ENCODE measurements at places on chromosomes 6 and 20.

DNA sequence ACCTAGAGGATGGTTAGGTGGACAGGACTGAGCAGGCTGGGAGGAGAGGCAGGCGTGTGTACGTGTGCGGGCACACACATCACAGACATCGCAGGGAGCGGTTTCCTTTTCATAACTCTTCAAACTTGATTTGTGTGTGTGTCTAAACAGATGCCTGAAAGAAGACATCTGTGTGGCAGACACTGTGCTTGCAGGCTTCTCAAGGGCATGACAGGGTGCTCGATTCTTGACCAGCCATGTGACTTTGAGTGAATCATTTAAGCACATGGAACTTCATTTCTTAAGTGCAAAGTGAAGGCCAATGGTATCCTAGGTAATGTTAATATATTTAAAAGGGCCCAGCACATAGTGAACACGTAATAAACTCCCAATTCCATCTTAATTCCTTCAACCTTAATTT is 186.5 kb downstream of the SCP2D1 start:
- DNase-seq = no peak

DNA sequence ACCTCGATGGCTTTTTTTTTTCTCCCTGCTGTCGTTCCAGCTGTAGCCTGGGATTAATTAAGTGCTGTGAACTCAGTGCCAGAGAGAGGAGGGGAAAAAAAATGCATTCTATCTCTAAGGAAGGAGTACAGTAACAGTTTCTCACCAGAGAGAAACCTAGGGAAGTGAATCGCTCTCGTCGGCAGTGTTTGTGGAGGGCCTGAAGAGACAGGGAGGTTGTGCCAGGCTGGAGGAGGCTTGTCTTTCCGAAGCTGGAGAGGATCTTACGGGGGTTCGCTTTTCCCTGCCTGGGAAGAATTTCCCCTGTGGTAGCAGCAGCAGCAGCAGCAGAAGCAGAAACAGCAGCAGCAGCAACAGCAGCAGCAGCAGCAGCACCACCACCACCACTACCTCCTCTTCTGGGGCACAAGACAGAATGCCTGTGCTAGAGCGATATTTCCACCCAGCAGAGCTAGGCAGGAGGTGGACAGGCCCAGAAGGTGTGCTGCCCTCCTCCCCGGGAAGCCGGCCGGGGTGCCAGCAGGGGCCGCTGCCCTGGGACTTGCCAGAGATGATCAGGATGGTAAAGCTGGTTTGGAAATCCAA is 186.5 kb downstream of the PDE7B start:
- no peak for DNase-seq

GRCh38 chr6:29602564-29603361 is 17.8 kb downstream of the OR2H2 start:
- DNase-seq = peak; percentile 14

- no peak for DNase-seq
Observed at GRCh38 chr6:89707766-89708165, 69.2 kb upstream of the LYRM2 start.

- no peak for DNase-seq
Observed at GRCh38 chr6:138291036-138291848, 73.0 kb upstream of the PBOV1 start.

- DNase-seq = peak; percentile 20
Observed at GRCh38 chr6:41505122-41506049, 40.8 kb upstream of the FOXP4 start.

DNA sequence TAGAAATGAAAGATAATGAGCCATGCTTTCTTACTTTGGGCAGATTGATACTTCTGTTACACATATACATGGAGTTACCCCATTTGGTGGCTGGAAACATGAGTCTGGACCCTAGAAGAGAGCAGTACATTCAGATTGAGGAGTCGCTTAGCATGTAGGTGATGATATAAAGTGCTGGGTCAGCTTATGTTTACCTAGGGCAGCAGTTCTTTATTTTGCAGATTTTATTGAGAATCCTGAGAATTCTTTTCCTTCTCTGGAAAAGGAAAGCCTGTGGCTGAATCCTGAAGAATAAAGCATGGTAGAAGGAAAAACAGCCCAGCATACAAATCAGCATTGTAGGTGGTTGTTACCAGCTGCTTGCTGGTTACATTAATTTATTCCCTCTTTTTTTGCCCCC is 91.2 kb downstream of the SMAP1 start:
- no peak for DNase-seq

GRCh38 chr6:30861257-30862048 is 22.9 kb upstream of the DDR1 start:
- no peak for DNase-seq

GRCh38 chr20:32144898-32145662 is 35.6 kb downstream of the TM9SF4 start:
- DNase-seq = no peak

- DNase-seq = no peak
Observed at GRCh38 chr6:3869632-3870527, 20.7 kb downstream of the FAM50B start.

DNA sequence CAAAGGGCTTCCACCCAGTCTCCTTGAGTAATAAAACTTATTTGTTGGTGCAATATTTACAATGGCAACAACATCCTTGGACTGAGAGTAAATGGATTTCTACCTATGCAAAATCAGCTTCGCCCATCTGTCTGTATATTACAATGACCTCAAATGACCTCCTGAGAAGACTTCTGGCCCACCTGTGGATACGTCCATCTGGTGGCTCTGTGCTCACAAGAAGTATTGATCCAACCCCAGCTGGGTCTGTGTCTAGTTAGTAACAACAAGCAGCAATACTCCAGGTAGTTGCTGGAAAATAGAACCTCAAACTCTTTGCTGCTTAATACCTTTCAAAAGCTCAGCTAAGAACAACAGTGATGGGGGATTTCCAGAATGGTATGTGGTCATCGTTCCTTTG is 34.7 kb upstream of the GSTA4 start:
- no peak for DNase-seq

DNA sequence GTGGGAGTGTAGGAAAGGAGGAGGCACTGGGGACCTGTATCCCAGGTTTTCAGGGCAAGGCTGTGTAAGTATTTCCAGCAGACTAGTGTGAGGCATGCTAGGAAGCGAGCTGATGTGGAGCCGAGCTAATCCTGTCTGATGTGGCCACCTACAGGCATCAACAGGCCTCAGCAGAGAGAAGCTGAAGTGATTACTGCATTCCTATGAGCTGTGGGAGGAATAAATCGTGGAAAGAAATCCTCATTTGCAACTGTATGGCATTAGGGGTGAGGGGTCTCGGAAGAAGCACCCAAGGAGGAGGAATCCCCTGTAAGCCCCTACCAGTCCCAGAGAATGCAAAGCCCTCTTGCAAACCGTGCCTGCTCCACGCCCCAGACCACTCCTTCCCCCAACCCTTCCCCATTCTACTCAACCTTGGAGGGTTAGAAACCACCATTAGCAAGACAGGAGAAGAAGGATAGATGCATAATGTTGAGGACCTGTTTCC is 41.6 kb downstream of the C6orf15 start:
- peak; percentile 42 for DNase-seq

- no peak for DNase-seq
Observed at GRCh38 chr6:157990321-157991066, 8.8 kb downstream of the SYNJ2 start.

DNA sequence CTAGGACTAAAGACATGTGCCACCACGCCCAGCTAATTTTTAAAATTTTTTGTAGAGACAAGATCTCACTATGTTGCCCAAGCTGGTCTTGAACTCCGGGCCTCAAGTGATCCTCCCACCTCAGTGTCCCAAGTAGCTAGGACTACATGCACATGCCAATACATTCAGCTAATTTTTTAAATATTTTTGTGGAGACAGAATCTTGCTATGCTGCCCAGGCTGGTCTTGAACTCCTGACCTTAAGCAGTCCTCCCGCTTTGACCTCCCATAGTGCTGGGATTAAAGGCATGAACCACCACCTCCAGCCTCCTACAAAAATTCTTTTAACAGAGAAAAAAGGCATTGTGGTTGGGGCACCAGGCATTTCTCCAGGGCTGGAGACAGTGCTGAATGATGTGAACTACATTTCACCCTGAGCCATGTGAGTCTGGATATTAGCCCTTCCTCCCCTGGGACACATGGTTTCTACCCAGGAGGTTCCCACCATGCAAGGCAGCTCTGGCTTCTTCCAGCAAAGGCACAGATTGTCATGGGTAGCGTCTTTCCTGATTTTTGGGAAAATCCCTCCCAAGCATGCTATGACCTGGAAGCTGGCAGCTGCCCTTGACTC is 36.3 kb upstream of the CMTR1 start:
- no peak for DNase-seq

DNA sequence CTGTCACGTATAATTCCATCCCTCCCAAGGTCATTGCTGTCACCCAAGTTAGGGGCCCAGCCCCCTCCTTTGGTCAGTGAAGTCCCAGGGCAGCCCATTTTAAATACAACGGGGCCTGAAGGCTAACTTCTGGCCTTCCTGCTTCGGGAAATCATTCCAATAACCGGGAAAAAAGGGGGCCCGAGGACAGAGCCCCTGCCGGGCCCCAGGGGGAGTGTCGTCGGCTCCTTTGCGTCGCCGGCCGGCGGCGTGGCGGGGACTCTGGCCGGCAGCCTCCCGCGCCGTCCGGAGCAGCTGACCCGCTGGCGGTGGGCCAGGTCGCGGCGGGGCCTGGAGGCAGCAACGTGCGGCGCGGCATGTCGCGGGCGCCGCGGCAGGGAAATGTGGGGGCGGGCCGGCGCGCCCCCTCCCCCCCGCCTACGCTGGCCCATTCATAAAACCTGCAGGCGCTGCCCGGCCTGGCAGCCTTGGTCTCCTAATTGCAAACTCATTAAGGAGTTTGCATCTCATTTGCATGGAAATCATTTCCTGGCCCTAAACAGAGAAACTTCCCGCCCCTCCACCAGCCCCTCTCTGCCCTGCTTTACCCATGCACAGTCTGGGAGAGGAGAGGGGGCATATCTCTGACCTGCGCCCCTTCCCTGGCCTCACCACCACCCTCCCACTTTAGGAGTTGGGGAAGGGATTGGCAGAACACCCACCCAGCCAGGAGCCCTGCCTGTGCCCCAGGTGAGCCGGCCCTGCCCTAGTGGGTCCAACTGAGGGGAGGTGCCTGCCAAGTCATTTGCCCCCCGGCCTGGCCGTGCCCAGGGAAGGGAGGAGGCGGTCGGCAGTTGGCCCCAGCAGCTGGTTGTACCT is 50.7 kb downstream of the MRPL14 start:
- no peak for DNase-seq

GRCh38 chr6:108652375-108652774 is 91.7 kb downstream of the FOXO3 start:
- no peak for DNase-seq

DNA sequence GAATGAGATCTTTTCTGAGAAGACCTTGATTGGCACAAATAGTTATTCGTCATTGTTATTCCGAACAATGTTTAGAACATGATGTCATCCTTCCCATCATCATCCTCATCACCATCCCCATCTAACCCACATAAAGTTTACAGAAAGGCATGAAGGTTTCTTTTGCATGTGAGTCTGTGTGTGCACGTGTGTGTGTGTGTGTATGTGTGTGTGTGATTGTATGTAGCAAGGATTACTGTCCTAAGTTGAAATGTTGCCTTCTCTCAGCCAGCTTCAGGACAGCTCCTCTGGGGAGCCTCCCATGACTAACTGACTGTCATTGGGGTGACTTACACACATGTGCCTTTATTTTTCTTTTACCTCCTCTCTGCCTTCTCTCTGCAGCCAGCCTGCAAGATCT is 113.5 kb downstream of the SLC22A3 start:
- DNase-seq = no peak

DNA sequence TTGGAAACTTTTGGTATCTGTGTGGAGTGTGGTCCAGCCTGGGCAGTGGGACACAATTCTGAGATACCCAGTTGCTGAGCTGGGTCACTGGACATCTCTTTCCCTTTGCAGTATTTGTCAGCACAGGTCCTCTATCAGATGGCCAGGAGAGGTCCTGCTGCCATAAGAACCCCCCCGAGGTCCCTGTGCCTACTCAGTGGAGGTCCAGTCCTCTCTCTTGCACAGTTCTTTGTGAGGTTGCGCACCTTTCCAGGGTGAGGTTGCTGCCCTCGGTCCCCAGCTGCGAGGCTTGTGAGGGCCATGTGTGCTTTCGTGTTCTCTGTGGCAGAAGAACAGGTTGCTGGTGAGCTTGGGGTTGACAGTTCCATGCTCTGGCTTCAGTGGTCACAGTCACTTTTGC is 320.6 kb downstream of the QKI start:
- DNase-seq = no peak

DNA sequence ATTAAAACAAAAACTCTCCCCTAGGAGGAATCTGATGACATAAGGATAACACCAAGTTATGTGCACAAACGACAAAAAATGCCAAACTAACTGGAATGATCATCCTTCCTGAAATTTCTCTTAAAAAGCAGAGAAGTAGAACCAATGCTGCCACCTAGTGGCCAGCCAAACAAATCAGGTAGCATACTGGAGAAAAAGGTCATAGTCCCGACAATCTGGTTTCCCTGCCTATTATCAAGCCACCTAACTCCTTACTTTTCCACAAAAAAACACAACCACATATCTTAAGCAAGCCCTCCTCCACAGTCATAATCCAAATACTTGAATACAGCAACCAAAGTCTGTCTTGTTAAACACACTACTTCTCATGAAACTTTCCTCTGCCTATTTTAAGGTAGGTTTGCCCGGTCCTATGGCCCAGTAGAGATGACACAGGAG is 5.3 kb downstream of the OARD1 start:
- DNase-seq = peak; percentile 58

DNA sequence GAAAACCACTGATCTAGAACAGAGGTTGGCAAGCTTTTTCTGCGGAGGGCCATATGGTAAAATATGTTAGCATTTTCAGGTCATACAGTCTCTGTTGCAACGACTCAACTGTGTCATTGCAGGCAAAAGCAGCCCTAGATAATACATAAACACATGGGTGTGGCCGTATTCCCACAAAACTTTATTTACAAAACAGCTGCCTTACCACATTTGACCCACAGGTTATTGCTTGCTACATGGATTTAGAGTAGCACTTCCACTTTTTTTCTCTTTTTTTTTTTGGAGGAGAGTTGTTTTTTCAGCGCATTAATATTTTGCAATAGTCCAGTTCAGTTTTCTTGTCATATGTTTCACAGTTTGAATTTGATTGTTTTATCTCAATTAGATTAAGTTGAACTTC is 2.5 kb upstream of the IGF2R start:
- DNase-seq = no peak

- DNase-seq = no peak
Observed at GRCh38 chr6:110085285-110085684, 94.2 kb downstream of the WASF1 start.

DNA sequence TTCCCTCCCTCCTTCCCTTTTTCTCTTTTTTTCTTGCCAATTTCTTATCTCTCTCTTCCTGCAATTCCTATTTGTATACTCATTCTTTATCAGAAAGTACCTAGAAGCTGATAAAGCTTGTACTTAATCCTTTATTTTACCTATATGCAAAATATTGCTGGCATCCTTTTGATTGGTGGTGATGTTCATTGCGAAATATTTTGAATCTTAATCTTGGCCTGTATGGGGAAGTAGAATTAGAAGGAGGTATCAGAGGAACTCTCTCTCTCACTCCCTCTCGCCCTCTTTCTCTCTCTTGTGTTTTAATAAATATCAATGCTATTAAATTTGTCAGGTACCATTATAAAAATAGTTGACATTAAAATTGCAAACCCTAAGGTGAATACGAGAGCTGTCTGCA is 52.8 kb downstream of the UST start:
- DNase-seq = no peak

GRCh38 chr6:148359228-148359627 is 16.6 kb downstream of the SASH1 start:
- no peak for DNase-seq

- DNase-seq = no peak
Observed at GRCh38 chr6:7812623-7813022, 86.7 kb downstream of the BMP6 start.

Measured in NCI-H460 (cell line).